Kidney (tissue), 22 donors: ENCODE measurements at places on chromosomes 2 and 18.
A peak's percentile ranks its signal among the peaks of the same experiment; 100 is the strongest.

GRCh38 chr2:152437276-152438108 is 102.5 kb downstream of the FMNL2 start:
- DNase-seq = no peak

GRCh38 chr2:232211743-232212686 is 166.5 kb upstream of the ALPP start:
- no peak for DNase-seq

GRCh38 chr18:5145168-5145825 is 51.8 kb downstream of the AKAIN1 start:
- no peak for DNase-seq

DNA sequence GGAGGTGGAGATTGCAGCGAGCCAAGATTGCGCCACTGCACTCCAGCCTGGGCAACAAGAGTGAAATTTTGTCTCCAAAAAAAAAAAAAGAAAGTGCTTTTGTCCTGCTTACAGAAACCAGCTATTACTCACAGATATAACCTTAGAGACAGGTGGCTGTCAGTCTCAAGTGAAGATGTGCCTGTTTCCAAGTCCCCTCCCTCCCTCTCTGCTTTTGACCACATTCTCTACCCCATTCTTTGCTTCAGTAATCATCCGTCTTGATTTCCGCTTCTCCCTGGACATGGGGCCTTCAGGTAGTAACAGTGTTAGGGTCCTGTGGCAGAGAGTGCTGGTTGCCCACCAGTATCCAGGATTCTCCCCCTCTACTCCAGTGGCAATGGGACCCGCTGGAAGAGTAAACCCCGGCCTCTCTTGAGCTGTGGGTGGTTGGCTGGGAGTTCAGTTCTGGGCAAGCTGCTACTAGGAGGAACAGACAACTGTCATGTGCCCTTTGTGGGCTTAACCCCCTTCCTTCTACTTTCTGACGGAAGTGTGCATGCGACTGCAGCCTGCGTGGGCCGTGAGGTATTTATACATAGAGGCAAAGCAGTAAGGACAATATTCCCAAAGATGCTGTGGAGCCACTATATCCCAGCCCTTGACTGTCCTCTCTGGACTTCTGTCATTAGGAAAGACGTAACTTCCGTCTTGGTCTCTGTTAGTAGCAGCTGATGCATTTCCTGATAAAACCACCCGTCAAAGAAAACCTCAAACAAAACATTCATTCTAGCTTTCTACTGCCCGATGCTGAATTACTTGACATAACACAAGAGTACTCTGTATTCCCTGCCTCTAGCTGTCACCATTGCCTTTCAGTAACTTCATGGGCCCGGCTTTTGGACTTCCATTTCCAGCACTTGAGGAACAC is 17.8 kb downstream of the PDCL3 start:
- no peak for DNase-seq

GRCh38 chr2:181070119-181070835 is 89.9 kb downstream of the UBE2E3 start:
- DNase-seq = no peak

DNA sequence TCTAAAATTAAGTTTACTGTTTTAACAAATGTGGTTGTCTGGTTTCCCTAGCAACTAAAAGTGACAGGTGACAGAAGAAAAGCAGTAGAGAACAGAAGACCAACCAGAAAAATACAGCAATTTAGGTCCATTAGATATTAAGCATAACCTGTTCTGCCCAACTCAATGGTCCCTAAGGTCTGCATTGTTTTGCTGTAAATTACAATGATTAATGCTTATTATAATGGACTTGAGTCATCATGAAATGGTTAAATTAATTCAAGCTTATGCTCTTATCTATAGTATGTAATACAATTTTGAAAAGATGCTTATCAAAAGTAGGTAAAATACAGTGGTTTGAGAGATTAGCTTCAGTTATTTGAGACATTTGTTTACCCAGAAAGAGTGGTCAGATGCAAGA is 378.0 kb downstream of the GRB14 start:
- DNase-seq = no peak

- peak; percentile 74 for DNase-seq
Measured at GRCh38 chr2:73176205-73176880, 26.0 kb upstream of the NOTO start.

DNA sequence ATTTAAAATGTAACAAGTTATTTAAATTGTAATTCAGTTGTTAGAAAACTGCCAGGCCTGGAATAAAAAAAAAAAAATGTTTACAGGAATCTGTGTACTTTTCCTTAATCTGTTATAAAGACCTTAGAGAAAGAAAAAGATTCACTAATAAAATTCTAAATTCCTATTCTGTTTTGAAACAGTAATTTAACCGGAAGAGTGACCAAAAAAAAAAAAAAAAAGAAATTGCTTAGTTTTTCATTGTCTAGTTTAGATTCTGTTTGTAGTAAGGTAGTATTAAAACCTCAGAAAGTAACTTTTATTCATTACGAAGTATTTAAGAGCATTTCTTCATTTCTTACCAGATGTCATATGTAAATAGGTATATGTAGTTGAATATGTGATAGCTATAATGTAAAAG is 2.5 kb downstream of the REL start:
- DNase-seq = no peak

GRCh38 chr18:23143016-23143814 is 7.9 kb downstream of the CABLES1 start:
- DNase-seq = no peak
